ENCODE measurements at places on chromosomes 7 and 10.

GRCh38 chr7:149879766-149880637 lies 6.2 kb downstream of the ATP6V0E2 start:
- no peak for DNase-seq

GRCh38 chr10:119807960-119808697 lies 64.5 kb downstream of the MCMBP start:
- no peak for DNase-seq

DNA sequence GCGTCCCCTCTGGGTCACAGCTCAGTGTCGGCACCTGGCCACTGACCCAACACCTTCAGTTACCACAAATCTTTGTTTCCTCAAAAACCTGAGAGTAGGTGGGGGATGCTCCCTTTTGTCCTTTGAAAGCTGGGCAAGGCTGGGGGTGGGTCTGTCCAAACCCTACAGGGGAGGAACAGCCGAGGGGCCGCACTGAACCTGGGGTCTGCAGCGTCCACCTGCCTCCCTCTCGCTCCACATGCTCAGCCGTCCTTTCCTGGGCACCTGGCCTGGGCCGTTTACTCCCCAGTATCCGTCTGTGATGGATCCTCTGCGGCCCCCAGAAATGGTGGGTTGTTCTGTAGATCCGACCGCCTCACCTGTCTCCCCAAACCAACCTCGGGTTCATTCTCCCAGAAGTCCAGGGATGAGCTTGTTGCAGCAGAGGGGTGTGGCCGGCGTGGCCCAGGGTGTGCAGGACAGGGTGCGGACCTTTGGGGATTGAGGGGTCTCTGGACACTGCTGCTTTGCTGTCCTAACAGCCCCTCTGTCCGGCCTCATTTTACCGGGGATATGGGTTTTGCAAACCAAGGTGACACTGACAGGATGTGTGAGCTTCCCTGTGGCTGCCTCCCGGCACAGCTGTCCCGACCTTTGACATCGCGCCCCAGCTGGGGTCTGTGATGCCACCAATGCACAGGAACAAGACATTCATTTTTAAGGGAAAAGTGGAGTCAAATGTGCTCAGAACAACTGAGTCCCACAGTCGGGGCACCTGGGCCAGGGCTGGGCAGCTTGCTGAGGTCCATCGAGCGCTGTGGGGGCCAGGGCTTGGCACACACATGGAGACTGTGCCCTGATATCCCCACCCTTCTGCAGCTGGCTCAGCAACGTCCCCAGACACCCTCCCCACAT lies 115.9 kb downstream of the VIPR2 start:
- DNase-seq: no peak

DNA sequence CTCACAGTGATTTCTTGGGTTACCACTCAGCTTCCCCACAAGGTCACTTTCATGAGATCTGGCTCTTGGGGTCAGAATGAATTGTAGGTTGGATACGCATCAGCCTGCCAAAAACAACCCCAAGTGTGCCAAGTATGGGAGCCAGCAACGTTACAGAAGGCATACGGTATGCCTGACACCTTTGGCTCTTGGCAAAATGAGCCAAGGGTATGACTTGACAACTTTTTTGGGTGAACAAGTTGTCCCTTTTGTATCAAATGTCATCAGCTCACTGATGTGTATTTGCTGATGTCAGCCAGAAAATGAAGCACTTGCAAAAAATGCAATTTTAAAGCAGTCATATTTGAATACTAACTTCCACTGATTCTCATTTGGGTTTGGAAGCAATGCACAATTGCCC lies 168.4 kb downstream of the CACNB2 start:
- no peak for DNase-seq

- DNase-seq: no peak
Measured at GRCh38 chr10:71625445-71626175, 94.0 kb downstream of the C10orf105 start.

DNA sequence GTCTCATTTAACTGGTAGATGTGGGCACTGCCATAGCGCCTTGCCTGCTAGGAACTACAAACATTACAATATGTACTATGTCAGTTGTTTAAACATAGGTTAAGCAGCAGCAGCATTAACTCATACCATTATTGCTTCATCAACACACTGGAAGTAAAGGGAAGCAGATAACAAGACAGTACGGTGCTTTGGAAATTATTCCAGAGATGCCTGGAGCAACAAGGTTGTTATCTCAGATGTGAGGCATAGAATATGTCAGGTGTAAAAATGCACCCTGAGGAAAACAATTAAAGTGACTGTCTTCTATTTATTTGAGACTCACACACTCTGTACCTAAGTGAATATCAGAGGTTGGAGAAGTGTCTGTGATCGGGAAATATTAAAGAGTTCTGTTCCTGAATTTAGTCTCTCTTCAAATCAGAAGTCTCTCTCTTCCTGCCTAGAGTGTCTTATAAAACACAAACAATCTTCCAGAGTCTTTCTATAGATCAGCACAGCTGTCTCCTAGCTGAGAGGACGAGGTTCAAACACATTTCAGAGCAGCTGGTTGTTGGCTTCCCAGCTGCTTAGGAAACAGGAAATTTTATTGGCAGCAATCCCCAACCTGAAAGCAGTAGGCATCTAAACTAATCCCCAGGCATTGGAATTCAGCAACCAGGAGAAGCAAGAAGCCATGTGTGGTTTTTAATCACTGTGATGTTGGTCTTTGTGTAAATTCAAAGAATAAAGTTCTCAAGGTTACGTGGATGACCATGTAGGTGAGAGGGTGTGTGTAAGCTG lies 994.4 kb upstream of the LRRTM3 start:
- no peak for DNase-seq

- no peak for DNase-seq
Measured at GRCh38 chr7:107309296-107309695, 140.5 kb downstream of the HBP1 start.

DNA sequence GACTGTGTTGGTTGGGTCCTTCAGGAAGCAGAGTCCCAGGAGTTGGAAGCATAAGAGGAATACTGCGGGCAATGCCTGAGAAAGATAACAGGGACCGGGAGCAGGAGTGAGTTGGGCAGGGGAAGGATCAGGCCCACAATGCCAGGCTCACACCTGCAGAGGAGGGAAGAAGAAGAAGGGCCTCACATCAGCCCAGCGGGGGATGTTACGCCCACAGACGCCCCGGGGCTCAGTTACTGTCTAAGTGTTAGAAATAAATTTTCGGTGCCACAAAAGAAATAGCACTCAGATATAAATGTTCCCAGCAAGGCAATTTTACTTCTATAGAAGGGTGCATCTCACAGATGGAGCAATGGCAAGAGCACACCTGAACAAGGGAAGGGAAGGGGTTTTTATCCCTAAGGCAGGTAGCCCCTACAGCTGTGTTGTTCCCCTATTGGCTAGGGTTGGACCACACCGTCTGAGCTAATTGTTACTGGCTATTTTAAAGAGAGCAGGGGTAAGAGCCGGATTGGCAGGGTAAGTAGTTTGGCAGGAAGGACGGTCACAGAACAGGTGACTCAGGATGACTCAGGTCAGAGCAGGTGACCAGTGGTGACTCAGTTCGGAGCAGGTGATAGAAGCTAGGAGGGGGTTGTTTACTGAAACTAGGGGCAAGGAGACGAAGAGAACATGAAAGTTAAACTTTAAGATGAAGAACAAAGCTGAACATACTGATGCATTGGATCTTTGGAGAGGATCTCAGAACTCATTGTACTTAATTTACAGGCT lies at the start of gene NOS3:
Gene NOS3, plus strand, starts transcription at position 602 of the 771 bp plus-strand sequence. CDS start 2,787 bp downstream, outside the sequence.
- no peak for DNase-seq

DNA sequence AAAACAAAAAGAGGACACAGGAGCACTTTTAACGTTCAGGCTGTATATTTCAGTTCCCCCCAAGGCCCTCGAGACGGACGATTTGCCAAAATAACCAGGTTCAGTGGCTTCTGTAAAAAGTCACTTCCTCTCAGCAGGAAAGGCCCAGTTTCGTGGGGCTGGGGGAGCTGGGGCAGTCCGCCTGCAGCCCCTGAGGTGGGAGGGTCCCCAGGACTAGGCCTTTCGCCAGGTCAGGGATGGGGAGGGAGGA lies 28.8 kb downstream of the WDR86 start:
- no peak for DNase-seq

- DNase-seq: no peak
Measured at GRCh38 chr7:120505770-120506169, 232.8 kb downstream of the KCND2 start.

DNA sequence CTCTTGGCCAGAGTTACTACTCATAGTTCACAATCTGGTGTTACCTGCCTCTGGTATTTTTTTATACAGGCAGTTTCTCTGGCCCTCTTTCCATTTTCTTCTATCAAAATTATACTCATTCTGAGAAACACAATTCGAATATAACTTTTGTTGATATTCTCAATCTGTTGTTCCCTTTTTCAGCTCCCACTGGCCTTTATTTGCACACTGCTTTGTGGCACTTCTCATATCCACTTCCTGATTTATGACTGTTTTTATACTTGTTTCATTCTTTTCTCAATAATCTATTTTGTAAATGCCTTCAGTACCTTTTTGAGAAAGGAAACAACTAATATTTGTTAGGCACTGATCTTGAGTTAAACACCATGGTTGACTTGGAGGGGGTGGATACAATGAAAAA lies 93.8 kb upstream of the HDAC9 start:
- no peak for DNase-seq

DNA sequence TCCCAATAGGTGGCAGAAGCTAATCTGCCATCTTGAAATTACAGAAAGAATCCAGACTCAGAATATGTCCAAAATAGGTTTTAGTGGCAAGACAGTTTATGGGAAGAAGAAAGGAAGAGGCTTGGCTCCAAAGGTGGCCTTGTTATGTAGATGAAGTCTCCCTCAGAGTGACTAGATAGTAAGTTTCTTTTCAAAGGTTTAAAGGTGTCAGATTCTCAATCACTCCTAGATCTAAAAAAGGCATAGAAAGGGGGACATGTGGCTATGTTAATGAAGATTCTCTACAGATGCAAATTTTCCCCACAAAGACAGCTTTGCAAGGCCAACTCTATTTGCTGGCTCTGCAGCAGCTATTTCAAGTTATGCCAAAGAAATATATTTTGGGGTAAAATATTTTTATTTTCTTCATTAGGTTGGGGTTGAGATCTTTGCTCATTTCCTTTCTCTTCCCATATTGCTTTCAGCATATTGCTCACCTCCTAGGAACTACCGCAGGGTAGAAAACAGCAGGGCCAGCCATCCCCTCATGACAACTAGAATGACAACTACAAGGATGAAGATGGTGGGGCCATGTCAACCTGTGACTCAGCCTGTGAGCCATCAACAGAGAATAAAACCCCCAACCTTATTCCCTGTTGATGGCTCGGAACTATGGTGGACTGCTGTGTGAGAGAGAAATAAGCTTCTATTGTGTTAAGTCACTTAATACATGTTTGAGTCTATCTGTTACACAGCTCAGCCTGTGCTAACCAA lies 274.0 kb upstream of the GALNT17 start:
- no peak for DNase-seq

DNA sequence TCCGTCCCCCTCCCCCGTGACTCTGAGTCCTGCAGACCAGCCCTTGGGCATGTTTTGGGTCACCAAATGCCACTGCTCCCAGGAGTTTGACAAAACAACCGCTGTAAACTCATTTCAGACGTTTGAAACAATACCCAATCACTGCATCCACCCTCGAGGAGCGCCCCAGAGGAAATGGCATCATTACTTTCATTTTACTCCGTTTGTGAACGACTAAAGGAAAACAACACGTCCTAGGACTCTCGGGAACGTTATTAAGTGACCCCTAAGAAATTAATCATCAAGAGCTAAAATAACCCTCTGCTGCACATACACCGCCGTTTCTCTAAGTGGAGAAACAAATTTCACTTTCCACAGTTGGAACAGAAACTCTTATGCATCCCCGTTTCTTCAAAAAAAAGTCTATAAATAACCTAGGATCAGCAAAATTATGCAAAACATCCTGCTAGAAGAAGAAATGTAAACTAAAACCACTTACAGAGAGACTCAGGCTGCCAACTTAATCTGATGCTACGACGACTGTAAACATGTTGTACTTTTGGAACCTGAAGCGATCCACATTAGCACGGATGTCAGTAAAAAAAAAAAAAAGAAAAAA lies 109.9 kb upstream of the EFCAB10 start:
- no peak for DNase-seq

DNA sequence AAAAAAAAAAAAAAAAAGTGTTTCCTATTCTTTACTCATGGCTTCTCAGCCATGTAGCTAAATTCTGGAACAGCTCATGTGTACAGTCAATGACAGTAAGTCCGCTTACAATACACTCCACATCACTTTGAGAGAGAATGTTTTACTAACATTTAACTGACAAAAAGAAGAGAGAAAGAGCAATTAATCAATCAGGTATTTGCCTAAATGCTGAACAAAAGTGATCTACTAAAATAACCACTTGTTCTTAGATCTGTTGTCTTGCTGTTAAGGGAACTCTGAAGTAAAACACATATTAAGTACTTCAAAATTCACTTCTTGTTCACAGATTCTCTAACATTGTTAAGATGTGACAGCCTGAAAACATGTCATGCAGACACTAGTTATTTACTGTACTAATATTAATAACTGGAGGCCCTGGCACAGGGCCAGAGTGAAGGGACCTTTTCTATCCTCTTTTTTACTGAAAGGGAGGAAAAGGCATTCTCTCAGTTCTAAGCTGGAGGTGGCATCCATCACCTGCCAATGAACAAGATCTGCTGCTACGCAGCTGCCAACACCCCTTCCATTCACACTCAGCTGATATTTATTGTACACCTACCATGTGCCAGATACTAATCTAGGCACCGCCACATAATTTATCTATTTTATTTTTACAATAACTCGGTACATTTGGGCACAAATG lies 72.6 kb downstream of the AHR start:
- no peak for DNase-seq

GRCh38 chr7:28890137-28890536 lies 68.0 kb downstream of the TRIL start:
- no peak for DNase-seq

- DNase-seq: no peak
Measured at GRCh38 chr10:96275685-96276418, 4.5 kb upstream of the BLNK start.

- no peak for DNase-seq
Measured at GRCh38 chr7:23093111-23093510, 12.5 kb upstream of the KLHL7 start.

- no peak for DNase-seq
Measured at GRCh38 chr10:73934074-73934473, 23.1 kb downstream of the PLAU start.

DNA sequence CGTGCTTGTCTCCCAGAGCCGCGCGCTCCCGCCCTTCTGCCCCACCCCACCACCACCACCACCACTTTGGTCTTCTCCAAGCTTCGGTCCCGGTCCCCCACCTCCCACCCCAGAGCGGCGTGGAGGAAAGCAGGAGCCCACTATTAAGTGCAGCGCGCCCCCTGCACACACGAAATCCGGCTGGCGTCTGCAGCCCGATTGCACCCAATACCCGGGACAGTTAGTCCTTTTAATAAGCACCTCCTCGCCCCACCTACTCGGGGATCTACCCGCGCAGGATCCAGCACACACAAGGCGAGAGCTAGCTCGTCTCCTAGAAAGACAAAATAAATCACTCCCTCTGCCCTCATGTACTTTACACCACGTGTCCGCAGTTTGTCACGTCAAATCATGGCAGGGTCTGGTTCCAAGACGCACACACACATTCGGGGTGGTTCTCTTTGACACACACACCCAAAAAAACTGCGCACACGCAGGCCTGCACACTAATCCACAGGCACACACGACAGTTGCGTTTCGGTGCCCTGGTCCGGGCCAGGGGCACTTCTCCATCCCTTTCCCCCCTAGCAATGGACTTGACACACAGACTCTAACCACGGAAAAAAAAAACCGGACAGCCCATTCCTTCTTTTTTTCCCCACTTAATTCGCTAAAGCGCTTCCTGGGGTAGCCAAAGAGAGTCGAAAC lies 1.6 kb downstream of the SFMBT2 start:
- no peak for DNase-seq

- DNase-seq: no peak
Measured at GRCh38 chr10:60611291-60611747, 167.0 kb upstream of the CDK1 start.

GRCh38 chr7:43905209-43905946 lies 1.0 kb downstream of the URGCP start:
- no peak for DNase-seq
